ENCODE measurements at places on chromosomes 13 and 19.
A peak's percentile ranks its signal among the peaks of the same experiment; 100 is the strongest.

GRCh38 chr13:75236774-75237173 is 245.2 kb downstream of the TBC1D4 start:
- DNase-seq = no peak

DNA sequence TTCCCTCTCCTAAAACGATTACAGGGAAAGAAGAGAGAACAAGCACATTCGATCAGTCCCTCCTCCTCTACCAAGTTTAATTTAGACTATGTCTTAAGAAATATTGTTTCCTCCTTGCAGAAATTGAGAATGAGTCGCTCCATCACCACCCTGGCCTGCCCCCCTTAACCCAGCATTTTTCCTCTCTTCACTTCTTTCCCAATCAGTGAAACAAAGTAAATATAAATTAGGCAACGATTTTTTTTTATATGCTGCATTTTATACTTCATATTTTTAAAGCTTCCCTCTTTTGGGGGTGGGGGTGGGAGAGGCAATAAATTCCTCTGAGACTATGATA is 300.0 kb downstream of the SPRY2 start:
- DNase-seq = no peak

GRCh38 chr19:43777163-43777695 is 3.5 kb downstream of the KCNN4 start:
- peak; percentile 84 for DNase-seq

GRCh38 chr19:12792853-12793289 is 1.6 kb downstream of the JUNB start:
- no peak for DNase-seq
